ENCODE measurements at places on chromosomes 1 and 21.

GRCh38 chr1:31674626-31675025 lies 29.2 kb downstream of the COL16A1 start:
- peaks cover 18% of the 10 kb centered on the region for H3K27me3 ChIP-seq
- no peak overlapping the region for H3K27ac ChIP-seq

GRCh38 chr1:71047635-71048607 lies at the start of gene PTGER3:
Gene PTGER3, minus strand, starts transcription at chr1:71047816. Its CDS starts 239 bp downstream, at chr1:71047577.
- no peak within 1 kb of the TSS for H3K27ac ChIP-seq
- no peaks in the 10 kb centered on the region for H3K36me3 ChIP-seq
- peaks cover 18% of the 10 kb centered on the region for H3K4me1 ChIP-seq
- H3K4me3 ChIP-seq, result peak within 1 kb of the TSS; percentile 78
- H3K27me3 ChIP-seq, result peaks cover 52% of the 10 kb centered on the region

- peaks cover 2% of the 10 kb centered on the region for H3K4me1 ChIP-seq
- no peak overlapping the region for H3K27ac ChIP-seq
- no peaks in the 10 kb centered on the region for H3K27me3 ChIP-seq
- H3K36me3 ChIP-seq, result no peaks in the 10 kb centered on the region
- DNase-seq, result no peak
- no peak overlapping the region for H3K4me3 ChIP-seq
Observed at GRCh38 chr1:52296345-52296744, 69.7 kb downstream of the CC2D1B start.

- no peaks in the 10 kb centered on the region for H3K4me1 ChIP-seq
- H3K4me3 ChIP-seq, result no peak overlapping the region
- no peak overlapping the region for H3K27ac ChIP-seq
- DNase-seq, result no peak
Observed at GRCh38 chr1:175373786-175374623, 181.4 kb upstream of the KIAA0040 start.

DNA sequence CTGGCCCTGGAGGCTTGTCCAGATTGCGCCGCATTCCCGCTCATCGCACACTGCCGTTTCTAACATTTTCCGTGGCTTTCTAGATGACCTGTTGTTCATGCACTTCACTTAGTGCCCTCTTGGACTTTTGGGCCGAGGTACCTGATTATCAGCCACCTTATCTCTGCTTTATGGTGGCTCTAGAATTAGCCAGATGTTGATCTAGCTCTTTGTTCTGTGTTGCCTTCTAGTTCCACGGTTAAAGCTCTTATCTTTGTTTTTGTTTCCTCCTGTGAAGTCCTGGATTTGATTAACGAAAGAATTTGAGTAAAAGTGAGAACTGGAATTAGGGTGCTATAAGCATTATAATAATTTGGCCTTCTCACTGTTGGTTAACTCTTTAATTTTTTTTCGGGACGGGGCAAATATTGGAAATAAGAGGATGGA lies 945 bp downstream of the RNPEP start:
- H3K27ac ChIP-seq, result peak overlapping the region; percentile 84
- H3K27me3 ChIP-seq, result peaks cover 8% of the 10 kb centered on the region
- H3K36me3 ChIP-seq, result peaks cover 3% of the 10 kb centered on the region
- H3K4me3 ChIP-seq, result peak overlapping the region; percentile 97
- DNase-seq, result no peak
- peaks cover 17% of the 10 kb centered on the region for H3K4me1 ChIP-seq
